ENCODE measurements at places on chromosomes 16 and 17.
A peak's percentile ranks its signal among the peaks of the same experiment; 100 is the strongest.

GRCh38 chr17:43033948-43034881 lies 9.2 kb downstream of the RND2 start:
- no peak for DNase-seq

- no peak for DNase-seq
These were observed 5.1 kb upstream of the SPAG7 start for GRCh38 chr17:4972752-4973151.

DNA sequence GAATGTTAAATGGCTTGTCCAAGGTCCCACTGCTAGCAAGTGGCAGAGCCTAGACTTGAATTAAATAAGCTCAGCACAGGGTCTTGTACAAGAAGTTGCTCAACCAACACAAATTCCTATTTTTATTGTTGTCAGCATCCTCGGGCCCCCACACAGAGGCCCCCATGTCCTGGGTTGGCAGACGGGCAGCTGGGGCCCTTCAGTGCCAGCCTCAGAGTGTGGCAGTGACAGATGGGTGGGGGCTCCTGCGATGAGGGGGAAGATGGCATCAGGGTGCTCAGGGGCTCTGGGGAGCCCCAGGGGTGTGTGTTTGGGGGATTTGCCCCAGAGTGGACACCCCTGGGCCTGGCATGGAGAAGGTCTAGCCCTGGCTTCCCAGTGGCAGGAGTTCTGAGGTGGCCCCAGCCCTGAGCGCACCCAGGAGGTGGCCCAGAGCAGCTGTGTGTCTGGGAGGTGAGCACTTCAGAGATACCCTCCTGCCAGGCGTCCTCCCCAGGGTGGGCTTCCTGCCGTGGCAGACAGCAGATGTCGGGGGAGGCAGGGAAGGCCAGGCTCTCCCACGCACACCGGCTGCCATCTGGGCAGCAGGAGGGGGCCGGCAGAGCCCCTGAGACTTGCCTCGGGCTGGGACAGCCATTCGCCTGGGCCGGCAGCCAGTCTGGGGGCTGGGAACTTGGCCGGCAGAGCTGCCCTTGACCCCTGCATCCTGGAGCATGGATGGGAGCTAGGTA lies 150.8 kb downstream of the C16orf78 start:
- DNase-seq, result no peak

DNA sequence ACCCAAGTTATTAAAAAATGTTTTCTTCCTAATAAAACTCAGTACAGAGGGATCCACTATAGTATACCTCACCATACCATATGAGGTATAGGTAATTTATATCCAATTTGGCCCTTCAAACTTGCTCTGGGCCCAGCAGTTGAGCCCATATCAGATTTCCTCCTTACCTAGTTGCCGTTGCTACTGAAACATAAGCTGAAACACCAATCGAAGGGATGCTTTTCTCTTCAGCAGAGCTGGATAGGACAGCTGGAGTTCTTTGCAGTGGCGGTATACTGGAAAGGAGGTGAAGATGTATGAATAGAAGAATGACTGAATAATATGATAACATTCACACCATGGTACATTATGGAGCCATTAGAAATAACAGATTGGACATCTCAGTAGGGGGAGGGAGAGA lies 42.7 kb downstream of the TNRC6C start:
- DNase-seq, result no peak

- no peak for DNase-seq
These were observed 23.0 kb downstream of the VAC14 start for GRCh38 chr16:70777973-70778406.

GRCh38 chr16:86227041-86227440 lies 283.3 kb upstream of the FOXF1 start:
- DNase-seq, result no peak

- no peak for DNase-seq
These were observed 65.9 kb downstream of the DNAH3 start for GRCh38 chr16:21084631-21085225.

- no peak for DNase-seq
These were observed 4.3 kb downstream of the ENDOV start for GRCh38 chr17:80419255-80419654.

DNA sequence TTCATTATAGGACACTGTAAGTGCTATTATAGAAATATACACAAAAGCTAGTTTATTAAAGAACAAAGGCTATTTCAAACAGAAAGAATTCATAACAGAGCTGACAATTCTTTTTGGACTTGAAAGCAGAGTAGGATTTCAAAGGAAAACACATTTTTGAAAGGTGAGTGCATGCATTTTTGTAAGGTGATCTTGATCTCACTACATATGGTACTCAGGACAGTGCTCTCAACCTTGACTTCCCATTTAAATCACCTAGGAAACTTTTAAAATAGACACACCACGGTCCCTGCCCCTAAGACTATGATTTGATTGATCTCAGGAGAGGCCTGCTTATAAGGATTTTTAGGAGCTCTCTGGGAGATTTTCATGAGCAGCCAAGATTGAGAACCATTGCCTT lies 1362.0 kb downstream of the CDH8 start:
- DNase-seq, result peak; percentile 9

GRCh38 chr16:54987081-54987480 lies 56.4 kb downstream of the IRX5 start:
- DNase-seq, result no peak

DNA sequence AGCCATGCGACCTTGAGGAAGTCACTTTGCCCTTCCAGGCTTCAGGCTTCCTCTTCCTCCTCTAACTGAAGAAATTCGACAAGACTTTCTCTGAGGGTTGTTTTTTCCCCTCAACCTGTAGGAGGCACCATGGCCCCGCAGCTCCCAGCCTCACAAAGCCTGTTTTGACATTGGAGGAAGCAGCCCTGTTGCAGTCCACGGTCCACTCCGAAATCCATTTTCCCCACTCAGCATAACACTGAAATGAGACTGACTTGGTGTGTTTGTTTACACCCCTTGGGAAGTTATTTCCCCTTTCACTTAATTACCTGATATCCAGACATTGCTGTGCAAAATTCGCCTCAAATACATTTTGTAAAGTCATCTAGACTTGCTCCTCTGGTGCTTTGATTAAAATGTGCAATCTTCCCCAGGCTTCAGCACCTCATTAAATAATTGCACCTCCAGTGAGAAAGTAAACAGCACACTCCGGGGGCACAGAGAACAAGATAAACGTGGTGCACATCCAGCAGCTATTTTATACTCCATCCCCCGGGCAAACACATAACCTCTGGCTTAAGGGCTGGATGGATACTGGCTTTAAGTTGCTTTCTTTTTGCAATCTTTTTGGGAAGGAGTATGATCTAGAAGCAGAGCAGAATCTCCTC lies 41.4 kb upstream of the PIRT start:
- no peak for DNase-seq

DNA sequence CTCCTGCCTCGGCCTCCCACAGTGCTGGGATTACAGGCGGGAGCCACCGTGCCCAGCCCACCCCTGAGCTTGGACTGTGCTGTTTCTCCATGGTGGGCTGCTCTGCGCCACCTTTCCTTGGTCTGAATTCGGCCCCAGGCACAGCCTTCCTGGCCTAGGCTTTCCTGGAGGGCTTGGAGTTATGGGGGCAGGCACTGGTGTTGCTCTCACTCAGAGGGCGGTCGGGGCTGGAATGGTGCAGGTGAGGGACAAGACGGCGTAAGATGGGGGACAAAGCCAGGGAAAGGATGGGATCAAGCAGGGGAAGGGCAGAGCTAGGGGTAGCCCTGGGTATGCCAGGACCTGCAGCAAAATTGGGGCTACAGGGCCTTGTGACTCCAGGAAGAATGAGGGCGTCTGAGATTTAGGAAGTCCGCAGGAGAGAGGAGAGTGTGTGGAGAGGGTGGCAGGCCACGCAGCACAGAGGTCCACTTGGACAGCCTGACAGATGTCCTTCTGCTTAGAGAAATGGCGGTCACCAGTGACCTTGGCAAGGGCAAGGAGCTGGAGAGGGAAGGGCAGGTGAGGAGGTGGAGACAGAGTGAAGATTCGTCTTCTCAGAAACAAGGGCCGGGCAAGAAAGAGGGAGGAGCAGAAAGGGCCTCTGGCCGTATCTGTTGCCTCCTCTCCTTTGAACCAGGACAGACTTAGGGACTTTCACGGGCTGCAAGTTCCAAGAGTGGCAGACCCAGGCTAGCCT lies 1.6 kb upstream of the ATP6V0C start:
- no peak for DNase-seq

- no peak for DNase-seq
These were observed 12.6 kb downstream of the NDEL1 start for GRCh38 chr17:8448310-8448709.

- peak; percentile 98 for DNase-seq
These were observed 31.0 kb downstream of the SOX9 start for GRCh38 chr17:72151565-72152386.

DNA sequence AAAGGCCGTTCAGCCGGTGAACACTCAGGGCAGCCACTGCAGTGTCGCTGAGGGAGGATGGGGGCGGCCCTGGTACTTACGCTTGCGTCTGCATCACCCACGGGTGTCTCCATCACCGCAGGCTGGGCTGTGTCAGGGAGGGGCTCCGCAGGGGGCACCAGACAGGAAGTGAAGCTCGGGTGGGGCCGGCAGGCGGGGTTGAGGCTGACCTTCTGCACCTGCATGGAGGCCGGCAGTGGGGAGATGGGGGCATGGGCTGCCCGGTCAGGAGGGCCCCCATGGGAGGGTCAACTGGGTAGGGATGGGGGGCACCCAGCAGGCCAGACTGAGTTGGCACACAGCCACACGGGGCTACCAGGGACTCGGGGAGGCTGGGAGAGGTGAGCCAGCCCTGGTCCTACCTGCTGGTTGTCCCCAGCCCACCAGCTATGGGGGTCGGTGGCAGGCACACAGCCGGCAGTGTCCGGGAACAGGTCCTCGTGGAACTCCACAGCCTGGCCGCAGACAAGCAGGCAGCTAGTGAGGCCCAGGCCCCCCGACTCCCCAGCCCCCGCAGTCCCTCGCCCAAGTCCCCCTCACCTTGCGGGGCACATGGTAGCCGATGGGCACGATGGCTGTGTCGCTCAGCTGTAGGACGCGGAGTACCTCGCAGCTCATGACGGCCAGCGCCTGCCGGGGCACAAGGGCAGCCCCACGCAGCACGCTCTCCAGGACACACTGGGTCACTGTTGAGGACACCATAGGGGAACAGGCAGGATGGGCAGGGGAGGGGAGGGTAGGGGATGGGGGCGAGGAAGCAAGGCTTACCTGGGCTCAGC lies 7.2 kb upstream of the VASN start:
- DNase-seq, result no peak

- DNase-seq, result no peak
These were observed 7.4 kb upstream of the EFCAB13 start for GRCh38 chr17:47316311-47316710.

- no peak for DNase-seq
These were observed 32.3 kb downstream of the ARL4D start for GRCh38 chr17:43430936-43431713.

- no peak for DNase-seq
These were observed 198.3 kb upstream of the KCNJ16 start for GRCh38 chr17:69876757-69877156.

- DNase-seq, result no peak
These were observed at the start of gene EPN3 for GRCh38 chr17:50532452-50533024. TSS of gene EPN3 (plus strand) at chr17:50532735. CDS start at chr17:50536557, 3,822 bp downstream.

DNA sequence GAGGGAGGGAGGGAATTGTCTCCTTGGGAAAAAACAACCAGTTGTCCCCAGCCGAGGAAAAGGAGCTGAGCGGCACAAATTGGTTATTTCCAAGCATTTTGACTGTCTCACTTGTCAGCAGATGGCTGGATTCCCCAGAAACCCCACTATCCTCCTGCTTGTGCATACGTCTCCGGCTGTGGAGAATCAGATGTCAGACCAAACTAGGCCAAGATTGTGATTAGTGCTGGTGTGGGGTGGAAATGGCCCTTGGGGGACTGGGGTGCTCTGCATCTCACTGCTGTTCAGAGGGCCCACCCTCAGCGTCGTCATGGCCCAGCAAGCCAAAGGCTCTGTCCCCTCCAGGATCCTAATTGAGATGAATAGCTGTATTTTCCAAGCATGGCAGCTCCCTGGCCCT lies 131.7 kb upstream of the HSBP1 start:
- no peak for DNase-seq

- no peak for DNase-seq
These were observed 58.3 kb downstream of the USP32 start for GRCh38 chr17:60333628-60334031.

GRCh38 chr17:72719578-72720493 lies 372.7 kb downstream of the SLC39A11 start:
- peak; percentile 73 for DNase-seq

DNA sequence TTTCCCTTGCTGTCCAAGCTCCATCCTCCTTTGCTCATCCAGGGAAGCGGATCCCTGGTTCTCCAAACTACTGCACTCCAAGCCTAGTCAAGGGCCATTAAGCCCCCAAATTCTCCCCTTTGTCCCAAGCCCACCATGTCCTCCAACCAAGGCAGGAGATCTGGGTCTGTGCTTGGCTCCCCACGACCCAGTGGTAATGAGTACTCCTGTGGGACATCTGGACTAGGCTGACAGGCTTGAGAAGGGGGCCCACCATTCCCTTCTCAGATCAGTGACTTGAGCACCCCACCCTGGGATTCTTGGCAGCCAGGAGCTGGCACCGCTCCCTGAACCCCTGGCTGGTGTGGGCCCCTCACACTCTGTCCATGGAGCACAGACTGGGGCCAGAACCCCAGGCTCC lies 17.1 kb downstream of the OSBPL7 start:
- DNase-seq, result no peak

- DNase-seq, result no peak
These were observed 15.9 kb upstream of the ULK2 start for GRCh38 chr17:19883537-19884215.

DNA sequence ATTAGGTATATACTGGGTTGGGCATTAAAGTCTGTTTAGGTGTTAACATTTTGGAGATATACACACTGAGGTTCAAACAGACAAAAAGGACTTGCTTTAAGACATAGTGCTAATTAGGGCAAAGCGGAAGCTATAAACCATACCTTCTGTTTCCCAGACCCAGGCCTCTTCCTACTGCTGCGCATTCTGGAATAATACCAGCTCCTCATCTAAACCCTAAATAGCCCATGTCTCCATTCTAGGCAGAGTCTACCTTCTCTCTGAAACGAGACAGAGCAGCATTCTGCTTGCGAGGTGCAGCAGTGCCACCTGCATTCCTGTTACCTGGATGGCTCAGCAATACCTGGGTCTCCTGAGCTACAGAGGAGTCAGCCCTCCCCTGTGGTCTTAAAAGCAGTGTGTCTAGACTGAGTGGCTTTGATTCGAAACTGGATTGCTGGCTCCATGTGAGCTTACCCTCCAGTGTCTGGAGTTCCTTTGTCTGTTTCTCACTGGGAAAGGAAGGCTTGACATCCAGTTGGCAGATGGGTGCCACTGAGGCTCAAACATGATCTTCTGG lies 6.4 kb downstream of the YPEL2 start:
- no peak for DNase-seq

DNA sequence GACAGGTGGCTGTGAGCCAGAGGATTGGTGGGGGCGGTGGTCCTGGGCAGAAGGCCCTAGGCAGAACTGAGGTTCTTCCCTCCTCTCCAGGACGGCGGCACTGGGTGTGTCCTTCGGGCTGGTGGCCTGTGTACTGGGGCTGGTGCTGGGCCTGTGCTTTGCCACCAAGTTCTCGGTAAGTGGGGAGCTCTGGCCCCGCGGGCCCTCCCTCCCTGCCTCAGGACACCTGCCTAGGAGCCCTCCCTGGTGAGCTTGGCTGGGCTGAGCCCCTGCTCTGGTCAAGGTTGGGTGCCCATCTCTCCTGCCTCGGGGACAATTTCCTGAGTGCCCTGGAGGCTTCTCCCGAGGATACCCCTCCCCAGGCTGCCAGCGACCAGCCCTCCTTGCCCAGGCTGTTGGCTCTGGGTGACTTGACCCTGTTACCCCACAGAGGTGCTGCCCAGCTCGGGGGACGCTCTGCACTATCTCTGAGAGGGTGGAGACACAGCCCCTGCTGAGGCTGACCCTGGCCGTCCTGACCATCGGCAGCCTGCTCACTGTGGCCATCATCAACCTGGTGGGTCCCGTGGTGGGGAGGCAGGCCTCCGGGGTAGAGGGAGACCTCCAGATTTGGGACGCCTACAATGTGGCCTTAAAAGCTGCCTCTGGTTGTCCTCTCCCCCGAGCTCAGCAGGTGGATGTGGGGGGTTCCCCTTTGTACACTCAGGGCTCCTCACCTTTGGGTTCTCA lies 42.0 kb downstream of the ADCY7 start:
- no peak for DNase-seq
